Adipocyte (in vitro differentiated cells): ENCODE measurements at places on chromosomes 13 and 19.

DNA sequence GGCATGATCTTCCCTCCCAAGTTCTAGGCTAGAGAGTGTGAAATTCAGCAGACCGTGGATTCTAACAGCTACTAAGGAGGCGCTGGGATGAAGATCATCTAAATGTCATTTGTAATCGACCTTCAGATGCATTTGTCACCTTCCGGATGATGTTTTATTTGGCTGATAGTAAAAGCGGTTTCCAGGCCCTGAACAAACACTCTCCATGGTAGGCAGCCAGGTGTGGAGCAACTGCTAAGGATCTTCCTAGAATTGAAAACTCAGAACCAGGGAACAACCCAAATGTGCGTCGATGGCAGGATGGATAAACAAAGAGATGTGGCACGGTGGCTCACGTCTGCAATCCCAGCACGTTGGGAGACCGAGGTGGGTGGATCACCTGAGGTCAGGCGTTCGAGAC, 107.2 kb upstream of the CACNA1A start:
- DNase-seq, result no peak

DNA sequence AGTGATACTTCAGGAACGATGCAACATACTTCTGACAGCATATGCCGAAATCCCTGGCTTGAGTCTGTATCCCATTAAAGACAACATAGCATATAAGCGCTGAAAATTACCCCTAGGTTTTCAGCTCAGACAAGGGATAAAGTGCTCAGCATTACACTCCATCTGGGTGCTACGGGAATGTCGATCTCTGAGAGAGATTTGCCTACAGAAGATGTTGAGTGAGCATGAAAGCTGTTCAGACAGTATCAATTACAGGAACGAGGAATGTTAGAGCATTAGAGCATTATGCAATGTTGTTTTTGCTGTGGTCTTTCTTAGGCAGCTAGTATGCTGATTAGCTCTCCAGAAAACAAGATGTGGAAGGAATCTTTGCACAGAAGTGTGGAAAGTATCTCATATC, 484.5 kb downstream of the LIG4 start:
- peak; percentile 86 for DNase-seq

GRCh38 chr13:107586216-107586615, 629.1 kb downstream of the LIG4 start:
- DNase-seq, result peak; percentile 64

- peak; percentile 41 for DNase-seq
Observed at GRCh38 chr19:6260912-6261650, 18.7 kb downstream of the MLLT1 start.

DNA sequence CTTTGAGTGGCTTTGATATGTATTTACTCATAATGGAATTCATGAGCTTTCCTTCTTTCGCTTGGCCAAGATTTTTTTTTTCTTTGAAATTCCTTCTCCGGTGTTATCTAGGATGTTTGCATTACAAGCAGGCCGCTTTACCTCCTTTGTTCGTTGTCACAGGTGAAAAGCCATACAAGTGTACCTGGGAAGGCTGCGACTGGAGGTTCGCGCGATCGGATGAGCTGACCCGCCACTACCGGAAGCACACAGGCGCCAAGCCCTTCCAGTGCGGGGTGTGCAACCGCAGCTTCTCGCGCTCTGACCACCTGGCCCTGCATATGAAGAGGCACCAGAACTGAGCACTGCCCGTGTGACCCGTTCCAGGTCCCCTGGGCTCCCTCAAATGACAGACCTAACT, 16.7 kb downstream of the KLF5 start:
- no peak for DNase-seq

DNA sequence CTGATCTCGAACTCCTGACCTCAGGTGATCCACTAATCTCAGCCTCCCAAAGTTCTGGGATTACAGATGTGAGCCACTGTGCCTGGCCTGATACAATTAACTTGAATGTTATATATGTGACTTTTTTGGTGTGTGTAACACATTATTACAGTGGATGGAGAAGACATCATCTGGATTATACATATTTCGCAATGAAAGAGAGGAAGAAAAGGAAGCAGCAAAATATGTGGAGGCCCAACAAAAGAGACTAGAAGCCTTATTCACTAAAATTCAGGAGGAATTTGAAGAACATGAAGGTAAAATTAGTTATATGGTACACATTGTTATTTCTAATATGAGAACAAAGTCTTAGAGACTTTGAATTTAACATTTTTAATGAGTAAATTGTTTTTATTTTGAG, 55.5 kb downstream of the BRCA2 start:
- DNase-seq, result peak; percentile 9

GRCh38 chr13:30881191-30881651, 24.9 kb upstream of the MEDAG start:
- no peak for DNase-seq

DNA sequence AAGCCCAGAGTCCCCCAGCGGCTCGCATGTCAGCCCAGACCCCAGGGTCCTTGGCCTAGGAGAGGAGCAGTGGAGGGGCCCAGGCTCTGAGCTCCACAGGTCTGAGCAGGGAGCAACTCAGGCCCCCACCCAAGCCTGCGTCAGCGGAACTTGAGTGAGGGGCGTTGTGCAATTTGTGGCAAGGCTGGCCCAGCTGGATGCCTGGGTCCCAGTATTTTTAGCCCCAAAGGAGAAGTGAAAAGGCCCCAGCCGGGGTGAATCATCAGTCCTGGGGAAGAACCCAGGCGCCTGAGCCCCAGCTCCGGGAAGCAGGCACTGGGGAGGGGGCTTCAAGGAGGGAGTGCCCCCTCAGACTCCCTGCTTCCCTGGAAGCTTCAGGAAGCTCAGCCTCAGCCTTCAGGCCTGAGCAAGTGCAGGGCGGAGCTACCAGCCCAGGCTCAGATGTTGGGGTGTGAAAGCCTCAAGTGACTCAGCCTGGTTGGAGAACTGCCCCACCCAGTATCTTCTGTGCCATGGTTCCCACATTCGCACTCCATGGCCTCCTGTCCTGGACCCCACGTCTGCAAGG, 7.2 kb downstream of the MED29 start:
- DNase-seq, result peak; percentile 72

DNA sequence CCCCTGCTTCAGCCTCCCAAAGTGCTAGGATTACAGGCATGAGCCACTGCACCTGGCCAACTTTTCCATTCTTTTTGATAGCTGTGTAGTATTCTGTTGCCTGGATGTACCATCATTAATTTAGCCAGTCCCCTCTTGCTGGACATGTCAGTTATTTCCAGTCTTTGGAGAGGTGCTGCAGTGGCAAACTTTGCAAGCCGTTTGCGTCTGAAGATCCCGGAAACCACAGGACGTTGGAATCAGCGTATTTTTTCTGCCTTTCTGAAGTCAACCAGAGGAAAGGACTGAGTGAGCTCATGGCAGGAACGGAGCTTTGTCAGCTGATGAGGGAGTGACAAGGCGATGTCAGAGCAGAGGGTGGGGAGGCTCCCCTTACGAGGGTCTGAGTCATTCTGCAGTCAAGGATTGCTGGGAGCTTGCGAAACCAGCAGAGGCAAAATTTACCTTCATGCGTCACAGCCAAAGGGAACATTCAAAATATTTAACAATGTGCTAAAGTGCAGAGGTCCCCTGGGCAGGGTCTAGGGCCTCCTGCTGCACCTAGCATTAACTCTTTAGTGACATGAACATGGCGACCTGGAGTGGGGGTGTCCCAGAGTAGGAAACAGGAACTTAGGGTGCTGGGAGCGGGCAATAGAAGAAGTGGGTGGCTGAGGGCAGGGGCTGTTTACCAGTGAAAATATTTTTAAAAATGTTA, 5.6 kb downstream of the C5AR1 start:
- DNase-seq, result peak; percentile 92

DNA sequence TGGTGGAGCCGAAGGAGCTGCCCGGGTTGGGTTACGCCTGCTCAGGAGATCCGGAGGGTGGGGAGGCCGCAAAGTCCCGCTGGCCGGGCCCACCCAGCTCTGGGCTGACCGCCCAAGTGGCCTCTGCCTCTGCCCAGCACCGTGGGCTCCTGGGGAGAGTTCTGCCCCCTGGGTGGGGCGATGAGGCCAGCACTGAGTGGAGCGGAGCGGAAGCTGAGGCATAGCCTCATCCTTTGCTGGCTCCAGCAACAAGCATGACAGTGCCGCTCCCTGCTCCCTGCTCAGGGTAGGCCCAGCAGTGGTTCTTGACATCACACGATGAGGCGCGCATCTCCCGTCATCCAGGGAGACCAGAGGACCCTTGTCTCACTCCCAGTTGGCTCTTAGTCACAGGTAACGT, 22.5 kb downstream of the CCDC8 start:
- no peak for DNase-seq

DNA sequence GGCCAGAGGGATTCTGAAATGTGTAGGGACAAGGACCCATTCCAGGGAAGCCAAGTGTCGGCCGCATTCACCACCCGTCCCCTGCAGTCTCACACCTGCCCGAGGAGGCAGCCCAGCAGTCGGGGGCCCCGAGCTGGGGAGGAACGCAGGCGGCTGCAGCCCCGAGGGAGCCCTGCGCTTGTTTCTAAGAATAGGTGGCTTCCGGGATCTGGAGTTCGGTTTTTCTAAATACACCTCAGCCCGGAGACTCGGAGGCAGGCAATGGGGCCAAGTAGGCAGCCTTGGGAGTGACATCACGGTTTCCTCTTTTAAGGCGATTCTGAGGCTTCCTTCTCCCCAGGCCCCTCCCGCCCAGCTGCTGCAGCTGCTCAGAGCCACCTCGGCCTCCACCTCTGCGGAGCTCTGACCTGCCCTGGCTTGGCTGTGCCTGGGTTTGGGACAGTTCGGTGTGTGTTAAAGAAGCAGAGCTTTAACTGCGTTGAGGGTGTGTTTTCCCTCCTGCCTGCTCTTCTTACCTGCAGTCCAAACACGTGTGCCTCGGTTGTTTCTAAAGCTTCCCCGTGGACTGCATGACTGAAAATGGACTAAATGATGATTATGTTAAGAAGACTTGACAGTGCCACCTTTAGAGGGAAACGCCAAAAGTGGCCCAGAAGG, 80.5 kb downstream of the COL4A2 start:
- peak; percentile 54 for DNase-seq

DNA sequence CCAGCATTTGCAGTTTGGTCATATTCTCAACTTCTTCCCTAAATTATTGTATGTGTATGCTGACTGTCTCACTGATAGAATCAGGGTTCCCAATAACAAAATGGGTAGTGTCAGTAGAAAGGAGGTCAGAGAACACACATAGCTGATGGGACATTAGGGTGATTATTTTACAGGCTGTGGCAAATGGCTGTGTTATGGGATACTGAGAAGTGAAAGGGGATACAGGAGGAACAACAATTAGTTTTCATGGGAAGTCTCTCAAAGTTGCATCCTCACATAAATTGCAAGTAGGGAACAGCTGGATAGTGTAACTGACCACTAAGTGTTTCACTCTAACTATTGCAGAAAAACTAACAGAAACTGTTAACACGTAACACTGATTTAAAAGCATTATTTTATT, 1199.3 kb downstream of the PCDH17 start:
- no peak for DNase-seq

GRCh38 chr19:42330241-42330711, 4.8 kb downstream of the MEGF8 start:
- DNase-seq, result peak; percentile 78

- DNase-seq, result no peak
Observed at GRCh38 chr13:89846926-89847585, 1500.4 kb upstream of the MIR17HG start.

DNA sequence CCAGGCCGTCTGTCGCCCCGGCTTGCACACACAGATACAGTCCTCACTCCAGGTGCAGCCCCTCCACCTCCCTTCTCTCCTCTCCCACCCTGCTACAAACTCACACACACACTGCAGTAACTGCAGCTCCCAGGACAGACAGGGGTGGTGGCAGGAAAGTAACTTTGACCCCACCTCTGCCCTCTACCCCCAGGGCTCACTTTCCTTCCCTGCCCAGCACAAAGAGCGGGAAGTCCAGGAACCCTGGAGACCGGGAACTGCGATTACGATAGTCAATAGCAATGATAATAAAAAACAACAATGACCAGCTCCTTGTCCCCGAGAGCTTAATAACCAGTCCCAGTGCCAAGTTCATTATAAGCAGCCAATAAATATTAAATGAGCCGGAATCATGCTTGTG, at the start of gene CEACAM20:
Gene CEACAM20, minus strand, starts transcription at position 140 of the 400 bp plus-strand sequence. CDS start 166 bp downstream, outside the sequence.
- DNase-seq, result no peak

DNA sequence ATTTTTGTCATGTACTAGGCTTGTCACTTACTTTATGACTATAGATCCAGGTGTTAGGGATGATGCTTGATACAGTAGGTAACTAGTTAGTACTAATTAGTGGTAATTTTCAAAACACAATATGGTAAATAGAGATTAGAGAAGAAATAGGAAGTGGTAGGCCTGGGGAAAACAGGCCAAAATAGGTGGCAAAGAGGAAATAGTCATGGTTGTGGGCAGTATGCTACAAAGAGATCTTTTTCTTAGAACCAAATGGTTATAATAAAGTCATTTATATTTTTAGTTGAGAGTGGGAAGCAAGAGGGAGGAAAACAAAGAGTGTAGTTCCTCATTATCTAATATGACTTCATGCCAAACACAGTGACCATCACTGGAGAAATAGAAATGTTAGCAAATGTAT, 9.1 kb upstream of the VWA8 start:
- no peak for DNase-seq

- DNase-seq, result no peak
Observed at GRCh38 chr19:12111176-12111575, 29.0 kb downstream of the ZNF20 start.

DNA sequence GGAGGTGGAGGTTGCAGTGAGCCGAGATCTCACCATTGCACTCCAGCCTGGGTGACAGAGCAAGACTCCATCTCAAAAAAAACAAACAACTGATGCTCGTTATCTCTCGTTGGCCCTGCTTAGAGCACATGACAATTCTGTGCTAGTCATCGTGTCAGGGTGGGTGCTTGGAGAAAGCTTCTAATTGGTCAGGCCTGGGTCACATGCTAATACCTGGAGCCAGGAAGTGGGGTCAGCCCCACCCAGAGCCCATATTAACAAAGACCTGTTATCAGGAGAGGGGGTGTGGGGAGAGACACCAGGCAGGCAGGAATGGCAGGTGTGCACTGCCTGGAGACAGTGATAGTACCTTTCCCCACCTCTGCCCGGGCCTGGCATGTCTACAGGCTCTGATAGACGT, 84.9 kb downstream of the DPF1 start:
- no peak for DNase-seq

DNA sequence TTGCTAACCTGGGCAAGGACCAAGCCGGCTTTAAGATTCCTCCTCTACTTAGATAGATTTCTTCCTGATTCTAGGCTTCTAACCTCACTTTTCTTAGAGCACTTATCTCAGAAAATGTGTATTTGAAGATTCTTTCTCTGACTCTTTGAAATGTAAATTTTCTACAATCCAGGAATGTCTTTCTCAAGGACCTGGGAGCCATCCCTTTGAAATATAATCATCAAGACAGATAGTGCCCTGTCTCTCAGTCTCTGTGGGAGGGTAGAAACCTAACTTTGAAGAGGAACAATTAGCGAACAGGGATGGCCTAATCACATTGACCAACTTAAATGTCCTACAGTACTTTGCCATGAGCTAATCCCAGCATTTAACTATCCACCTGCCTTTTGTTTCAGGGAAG, 1646.0 kb downstream of the PCDH9 start:
- DNase-seq, result no peak

DNA sequence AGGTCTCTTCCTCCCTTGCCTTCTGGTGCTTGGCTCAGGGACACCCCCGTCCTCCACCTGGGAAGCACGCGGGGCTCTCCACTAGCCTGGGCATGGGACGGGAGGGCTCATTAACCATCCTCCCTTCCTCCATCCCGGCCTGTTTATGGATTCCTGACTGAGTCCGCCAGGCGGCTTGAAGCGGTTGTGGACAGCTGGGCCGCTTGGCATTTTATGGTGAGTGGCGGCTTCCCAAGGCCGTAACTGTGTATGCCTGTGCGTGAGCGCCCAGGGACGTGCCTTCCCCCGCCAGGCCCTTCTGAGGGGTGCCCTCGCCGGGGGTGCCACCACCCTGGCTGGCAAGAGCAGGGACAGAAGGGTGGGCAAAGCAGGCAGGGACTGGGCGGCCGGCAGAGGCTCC, 202.8 kb downstream of the URI1 start:
- DNase-seq, result no peak
